ENCODE measurements at places on chromosomes 1 and 21. TPM values are rescaled to one million over a fixed set of nuclear protein-coding genes. Genes with fewer than 3 reads are reported as not detected.

DNA sequence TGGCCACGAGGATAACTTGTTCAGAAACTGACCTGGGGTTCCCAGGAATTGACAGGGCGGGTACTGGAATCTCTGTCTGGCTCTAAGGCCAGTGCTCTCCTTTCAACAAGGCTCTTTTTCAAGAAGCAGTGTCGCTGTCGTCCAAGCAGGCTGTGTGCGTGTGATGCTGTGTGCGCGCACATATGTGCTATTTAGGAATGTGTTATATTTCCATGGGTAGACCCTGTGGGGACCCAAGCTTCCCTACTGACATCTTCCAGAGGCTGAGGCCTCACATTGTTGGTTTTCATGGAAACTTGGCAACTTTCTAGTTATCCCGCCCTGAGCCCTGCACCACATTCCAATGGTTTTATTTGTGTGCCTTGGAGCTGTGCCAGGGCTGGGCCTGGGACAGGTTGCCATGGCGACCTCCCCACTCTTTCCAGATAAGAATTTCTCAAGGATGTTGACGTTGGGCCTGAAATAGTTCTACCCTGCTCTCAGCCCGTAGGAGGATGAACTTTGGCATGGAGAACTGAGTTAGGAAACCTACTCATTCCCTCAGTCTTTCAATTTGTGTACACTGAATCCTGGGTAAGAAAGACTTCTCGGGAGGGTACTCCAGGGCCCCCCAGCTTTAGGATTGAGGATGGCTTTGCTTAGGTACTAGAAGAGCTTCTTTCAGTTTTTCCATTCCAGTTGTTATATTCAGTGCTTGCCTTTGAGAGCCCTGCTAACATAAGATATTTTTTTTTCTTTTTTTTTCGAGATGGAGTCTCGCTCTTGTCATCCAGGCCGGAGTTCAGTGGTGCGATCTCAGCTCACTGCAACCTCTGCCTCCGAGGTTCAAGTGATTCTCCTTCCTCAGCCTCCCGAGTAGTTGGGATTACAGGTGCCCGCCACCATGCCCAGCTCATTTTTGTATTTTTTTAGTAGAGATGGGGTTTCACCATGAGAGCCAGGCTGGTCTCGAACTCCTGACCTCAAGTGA, 38.8 kb upstream of the SRSF10 start:
- peak; percentile 21 for DNase-seq
- H3K4me3 ChIP-seq, result no peak overlapping the region
- H3K27ac ChIP-seq, result no peak overlapping the region
- H3K27me3 ChIP-seq, result no peaks in the 10 kb centered on the region

- no peaks in the 10 kb centered on the region for H3K27me3 ChIP-seq
- peak; percentile 87 for DNase-seq
- H3K4me1 ChIP-seq, result peaks cover 25% of the 10 kb centered on the region
- H3K36me3 ChIP-seq, result no peaks in the 10 kb centered on the region
Measured at GRCh38 chr1:109619576-109620400, at the start of the genes AMPD2 and GNAT2. Gene AMPD2, plus strand, starts transcription at chr1:109619837. Its CDS starts 1,339 bp downstream, at chr1:109621176. Gene GNAT2, minus strand, starts transcription at chr1:109619616. Its CDS starts 6,746 bp downstream, at chr1:109612870.

DNA sequence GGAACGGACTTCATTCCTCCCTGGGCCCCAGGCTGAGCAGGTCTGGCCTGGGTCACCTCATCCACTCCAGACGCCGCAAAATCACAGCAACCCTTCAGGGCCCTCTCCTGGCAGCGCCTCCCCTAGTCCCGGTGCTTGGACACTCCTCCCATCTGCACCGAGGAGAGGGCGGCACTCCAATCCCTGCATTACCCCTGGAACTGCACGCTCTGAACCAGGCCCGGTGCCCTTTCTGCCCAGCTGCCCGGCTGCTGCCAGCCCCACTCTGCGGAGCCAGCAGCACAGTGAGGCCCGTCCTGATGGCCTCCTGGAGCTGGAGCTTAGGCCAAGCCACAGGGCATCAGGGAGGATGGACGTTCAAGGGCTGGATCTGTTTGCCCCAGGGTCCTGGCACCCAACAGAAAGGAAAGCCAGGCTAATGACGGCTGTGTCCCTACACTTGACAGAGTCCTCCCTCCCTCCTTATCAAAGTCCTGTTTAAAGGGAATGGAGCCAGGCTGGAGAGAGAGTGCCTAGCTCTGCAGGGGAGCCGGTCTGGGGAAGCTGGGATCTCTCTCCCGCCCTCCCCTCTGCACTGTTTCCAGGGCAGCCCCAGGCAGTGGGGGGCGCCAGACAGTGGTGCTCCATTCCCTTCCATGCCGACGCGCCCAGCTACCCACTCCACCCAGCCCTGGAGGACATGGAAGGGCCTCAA, 12.7 kb downstream of the COL6A2 start:
- DNase-seq, result no peak
- no peaks in the 10 kb centered on the region for H3K4me1 ChIP-seq
- no peak overlapping the region for H3K4me3 ChIP-seq
- H3K27me3 ChIP-seq, result no peaks in the 10 kb centered on the region
- H3K36me3 ChIP-seq, result no peaks in the 10 kb centered on the region

GRCh38 chr1:153342178-153342577, 6.5 kb downstream of the PGLYRP4 start:
- DNase-seq, result no peak
- no peak overlapping the region for H3K27ac ChIP-seq

DNA sequence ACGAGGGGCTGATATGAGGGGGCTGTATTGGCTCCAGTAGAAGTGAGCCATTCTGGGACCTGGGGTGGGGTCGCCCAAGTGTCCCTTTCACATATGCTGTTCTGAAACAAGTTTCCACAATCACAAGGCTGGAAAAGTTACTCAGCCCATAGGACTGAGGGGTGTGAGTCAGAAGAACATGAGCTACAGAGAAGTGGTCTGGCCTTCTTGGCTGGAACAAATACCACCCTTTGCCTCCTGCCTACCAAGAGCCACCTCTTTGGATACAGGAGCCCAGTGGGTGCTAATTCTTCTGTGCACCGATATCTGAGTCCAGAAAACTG, 42.4 kb downstream of the MEF2D start:
- H3K36me3 ChIP-seq, result no peaks in the 10 kb centered on the region
- no peak overlapping the region for H3K27ac ChIP-seq
- H3K27me3 ChIP-seq, result no peaks in the 10 kb centered on the region
- H3K4me3 ChIP-seq, result no peak overlapping the region
- peaks cover 10% of the 10 kb centered on the region for H3K4me1 ChIP-seq

DNA sequence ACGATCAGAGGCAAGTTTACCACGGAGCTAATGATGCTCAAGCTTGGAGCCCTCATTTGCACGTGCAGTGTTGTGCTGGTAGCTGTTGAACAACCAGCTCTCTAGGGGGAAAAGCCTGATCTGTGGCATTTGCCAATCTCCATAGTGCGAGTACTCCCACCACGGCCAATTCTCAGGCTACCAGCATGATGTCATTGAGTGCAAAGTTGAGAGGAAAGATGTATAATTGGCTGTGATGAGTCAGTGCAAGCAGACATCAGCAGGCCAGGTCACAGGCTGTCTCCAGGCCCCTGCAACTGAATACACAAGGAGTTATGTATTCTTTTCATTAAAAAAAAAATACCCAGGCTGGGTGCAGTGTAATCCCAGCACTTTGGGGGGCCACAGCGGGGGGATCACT, 233.1 kb upstream of the VAMP3 start:
- H3K4me1 ChIP-seq, result peaks cover 30% of the 10 kb centered on the region
- H3K27me3 ChIP-seq, result no peaks in the 10 kb centered on the region
- DNase-seq, result no peak
- H3K4me3 ChIP-seq, result no peak overlapping the region
- H3K36me3 ChIP-seq, result no peaks in the 10 kb centered on the region

DNA sequence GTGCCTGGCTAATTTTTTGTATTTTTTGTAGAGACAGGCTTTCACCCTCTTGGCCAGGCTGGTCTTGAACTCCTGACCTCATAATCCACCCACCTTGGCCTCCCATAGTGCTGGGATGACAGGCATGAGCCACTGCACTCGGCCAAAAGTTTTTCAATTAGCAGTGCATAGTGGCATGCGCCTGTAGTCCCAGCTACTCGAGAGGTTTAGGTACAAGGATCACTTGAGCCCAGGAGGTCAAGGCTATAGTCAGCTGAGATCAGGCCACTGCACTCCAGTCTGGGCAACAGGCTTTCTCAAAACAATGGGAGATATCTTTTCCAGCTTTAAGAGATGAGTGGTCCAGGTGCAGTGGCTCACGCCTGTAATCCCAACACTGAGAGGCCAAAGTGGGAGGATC, 30.8 kb downstream of the DAP3 start:
- no peaks in the 10 kb centered on the region for H3K27me3 ChIP-seq
- no peak overlapping the region for H3K4me3 ChIP-seq
- H3K4me1 ChIP-seq, result no peaks in the 10 kb centered on the region
- no peak overlapping the region for H3K27ac ChIP-seq
- DNase-seq, result no peak

DNA sequence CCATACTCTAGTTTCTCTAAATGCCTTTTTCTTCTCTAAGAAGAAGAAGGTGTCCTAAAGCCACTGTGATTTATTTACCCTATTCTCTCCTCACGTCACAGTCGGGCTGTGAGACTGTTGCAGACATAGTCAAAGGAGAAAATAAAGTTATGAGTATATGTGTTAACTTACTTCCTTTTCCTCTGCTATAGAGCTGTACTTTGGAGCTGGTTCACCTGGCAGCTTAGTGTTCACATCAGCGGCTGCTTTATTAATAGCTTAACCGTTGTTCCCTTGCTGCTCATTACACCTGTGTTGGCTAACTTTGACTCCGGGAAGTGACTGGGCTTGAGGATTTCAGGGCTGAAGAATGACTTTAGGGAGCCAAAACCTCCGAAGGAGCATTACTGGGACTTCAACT, 3.6 kb downstream of the PFKFB2 start:
- no peak overlapping the region for H3K27ac ChIP-seq
- H3K4me3 ChIP-seq, result no peak overlapping the region

DNA sequence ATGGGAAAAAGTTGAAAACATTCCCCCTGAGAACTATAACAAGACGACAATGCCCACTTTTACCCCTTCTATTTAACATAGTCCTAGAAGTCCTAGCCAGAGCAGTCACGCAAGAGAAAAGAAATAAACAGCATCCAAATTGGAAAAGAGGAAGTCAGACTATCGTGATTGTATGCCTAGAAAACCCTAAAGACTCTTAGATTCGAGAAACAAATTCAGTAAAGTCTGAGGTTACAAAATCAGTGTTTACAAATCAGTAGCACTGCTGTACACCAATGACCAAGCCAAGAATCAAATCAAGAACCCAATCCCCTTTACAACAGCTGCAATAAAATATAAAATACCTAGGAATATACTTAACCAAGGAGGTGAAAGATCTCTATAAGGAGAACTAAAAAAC, 72.4 kb downstream of the POU2F1 start:
- no peaks in the 10 kb centered on the region for H3K4me1 ChIP-seq
- H3K36me3 ChIP-seq, result no peaks in the 10 kb centered on the region
- DNase-seq, result no peak

GRCh38 chr1:159250638-159251216, 46.1 kb downstream of the ACKR1 start:
- H3K27me3 ChIP-seq, result no peaks in the 10 kb centered on the region
- H3K4me3 ChIP-seq, result no peak overlapping the region
- peak; percentile 51 for DNase-seq
- H3K4me1 ChIP-seq, result no peaks in the 10 kb centered on the region
- H3K36me3 ChIP-seq, result no peaks in the 10 kb centered on the region
- no peak overlapping the region for H3K27ac ChIP-seq

- H3K4me3 ChIP-seq, result no peak overlapping the region
- no peak overlapping the region for H3K27ac ChIP-seq
- no peak for DNase-seq
- no peaks in the 10 kb centered on the region for H3K27me3 ChIP-seq
Measured at GRCh38 chr1:183830389-183830788, 25.5 kb downstream of the RGL1 start.

DNA sequence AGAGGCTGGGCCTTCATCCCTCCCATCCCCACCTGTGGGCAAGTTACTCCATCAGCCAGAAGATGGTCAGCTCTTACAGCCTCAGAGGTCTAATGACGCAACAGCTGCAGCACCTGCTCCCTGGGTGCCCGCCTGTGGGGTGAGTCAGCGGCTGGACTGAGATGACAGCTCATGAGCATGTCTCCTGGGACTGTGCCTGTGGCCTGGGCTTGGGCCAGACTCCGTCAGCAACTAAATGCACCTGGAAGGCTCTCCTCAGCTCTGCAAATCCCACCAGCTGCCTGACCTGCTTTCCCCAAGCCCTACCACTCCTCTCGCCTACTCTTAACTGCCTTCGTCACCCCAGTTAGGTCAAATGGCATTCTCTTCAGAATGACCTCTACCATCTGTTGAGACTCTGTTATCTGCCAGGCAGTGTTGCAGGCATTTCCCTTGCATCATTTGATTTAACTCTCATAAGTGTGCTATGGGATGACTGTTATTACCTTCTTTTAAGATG, 47.7 kb downstream of the ETS2 start:
- H3K4me3 ChIP-seq, result no peak overlapping the region
- H3K27me3 ChIP-seq, result no peaks in the 10 kb centered on the region
- no peak for DNase-seq
- no peaks in the 10 kb centered on the region for H3K36me3 ChIP-seq

DNA sequence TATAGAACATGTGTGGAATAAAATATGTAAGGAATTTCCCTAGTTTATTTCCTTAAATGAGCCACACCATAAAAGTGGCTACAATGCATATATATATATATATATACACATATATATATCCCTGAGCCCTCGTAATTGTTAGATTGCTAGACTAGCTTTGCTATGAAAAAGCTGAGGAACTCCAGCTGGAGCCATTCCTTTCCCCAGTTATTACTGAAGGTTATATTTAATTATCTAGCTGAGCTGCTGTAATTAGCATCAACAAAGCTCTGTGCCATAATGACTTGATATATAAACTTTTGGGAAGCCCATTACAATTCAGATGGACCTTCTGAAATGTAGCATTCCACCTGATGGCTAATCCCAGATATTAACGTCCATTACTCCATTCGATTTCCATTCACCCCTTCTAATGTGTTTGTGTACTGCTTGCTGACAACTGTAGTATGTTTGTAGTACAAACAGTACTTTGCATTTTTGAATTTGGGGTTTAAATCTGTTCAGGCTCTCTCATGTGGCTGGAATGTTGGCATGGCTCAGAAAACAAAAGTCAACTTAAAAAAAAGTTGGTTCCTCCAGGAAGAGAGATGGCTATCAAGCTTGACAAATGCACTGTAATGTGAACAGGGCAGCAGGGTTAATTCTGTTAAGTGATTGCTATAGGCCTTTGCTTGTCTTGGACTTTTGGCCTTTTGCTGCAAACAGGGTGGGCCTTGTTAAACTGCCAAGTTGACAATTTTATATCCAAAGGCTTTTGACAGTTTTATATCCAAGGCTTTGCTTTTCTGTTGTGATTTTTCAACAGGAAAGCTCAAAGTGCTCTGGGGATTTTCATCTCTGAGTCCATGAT, 170.0 kb downstream of the LTN1 start:
- no peaks in the 10 kb centered on the region for H3K27me3 ChIP-seq
- no peak overlapping the region for H3K27ac ChIP-seq
- H3K36me3 ChIP-seq, result no peaks in the 10 kb centered on the region

DNA sequence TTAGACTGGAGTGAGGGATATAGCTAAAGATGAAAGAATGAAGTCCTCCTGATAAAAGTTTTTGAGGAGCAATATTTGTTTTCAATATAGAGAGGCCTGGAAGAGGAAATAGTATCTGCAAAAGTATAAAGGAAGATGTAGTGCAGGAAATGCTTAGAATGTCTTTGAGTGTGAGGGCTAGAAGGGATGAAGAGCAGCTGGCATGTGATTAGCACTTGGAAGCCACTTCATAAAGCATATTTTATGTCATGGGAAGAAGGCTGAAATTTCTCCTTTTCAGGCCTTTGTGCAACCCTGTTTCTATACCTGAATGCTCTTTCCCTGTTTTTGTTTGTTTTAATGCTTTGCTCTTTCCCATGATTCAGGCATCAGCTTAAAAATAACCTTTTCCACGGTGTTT, 323.3 kb upstream of the DEPDC1 start:
- no peaks in the 10 kb centered on the region for H3K4me1 ChIP-seq

CAMK1G gene
- total RNA-seq, result 1.0 TPM

RAP1GAP gene
- 8.4 TPM for total RNA-seq

NBPF3 gene
- 4.3 TPM for total RNA-seq

CFH gene
- total RNA-seq, result not detected

LYPD8 gene
- total RNA-seq, result not detected

RGS18 gene
- total RNA-seq, result not detected

SDC3 gene
- total RNA-seq, result 26.8 TPM

All from H1 (cell line).